ENCODE measurements at places on chromosomes 5 and 9.

DNA sequence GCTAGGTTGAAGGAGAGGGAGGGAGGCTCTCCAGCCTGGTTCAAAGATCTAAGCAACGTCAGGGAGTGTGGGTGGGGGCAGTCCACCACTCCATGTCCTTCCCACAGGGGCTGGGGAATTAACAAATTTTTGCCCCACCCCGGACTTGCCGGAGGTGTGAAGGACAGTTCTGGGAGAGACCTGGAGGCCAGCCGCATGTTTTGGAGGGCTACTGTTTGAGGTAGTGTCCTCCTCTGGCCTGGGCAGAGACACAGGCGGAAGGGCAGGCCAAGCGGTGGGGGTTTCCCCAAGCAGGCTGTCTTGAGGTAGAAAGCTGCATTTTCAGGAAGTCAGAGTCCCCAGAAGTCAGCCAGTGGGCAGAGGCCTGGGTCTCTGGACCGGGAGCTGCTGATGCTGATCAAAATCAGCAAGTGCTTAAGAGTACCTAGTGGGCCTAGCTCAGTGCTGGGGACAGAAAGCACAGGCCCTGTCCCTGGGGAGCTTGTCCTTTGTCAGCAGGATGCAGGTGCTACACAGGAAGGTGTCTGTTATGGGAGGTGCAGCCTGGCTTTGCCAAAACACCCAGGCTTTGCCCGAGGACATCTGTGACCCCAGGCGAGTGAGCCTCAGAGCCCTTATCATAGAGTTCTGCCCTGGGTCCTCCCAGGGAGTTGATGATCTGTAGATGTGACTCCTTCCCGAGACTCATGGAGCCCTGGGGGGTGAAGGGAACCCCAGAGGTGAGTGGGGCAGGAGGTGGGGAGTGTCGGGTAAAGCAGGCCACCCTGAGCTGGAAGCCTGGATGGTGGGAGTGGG, 18.5 kb downstream of the JADE2 start:
- no peak for DNase-seq

- no peak for DNase-seq
These were observed 101.7 kb upstream of the DAPK1 start for GRCh38 chr9:87395804-87396479.

DNA sequence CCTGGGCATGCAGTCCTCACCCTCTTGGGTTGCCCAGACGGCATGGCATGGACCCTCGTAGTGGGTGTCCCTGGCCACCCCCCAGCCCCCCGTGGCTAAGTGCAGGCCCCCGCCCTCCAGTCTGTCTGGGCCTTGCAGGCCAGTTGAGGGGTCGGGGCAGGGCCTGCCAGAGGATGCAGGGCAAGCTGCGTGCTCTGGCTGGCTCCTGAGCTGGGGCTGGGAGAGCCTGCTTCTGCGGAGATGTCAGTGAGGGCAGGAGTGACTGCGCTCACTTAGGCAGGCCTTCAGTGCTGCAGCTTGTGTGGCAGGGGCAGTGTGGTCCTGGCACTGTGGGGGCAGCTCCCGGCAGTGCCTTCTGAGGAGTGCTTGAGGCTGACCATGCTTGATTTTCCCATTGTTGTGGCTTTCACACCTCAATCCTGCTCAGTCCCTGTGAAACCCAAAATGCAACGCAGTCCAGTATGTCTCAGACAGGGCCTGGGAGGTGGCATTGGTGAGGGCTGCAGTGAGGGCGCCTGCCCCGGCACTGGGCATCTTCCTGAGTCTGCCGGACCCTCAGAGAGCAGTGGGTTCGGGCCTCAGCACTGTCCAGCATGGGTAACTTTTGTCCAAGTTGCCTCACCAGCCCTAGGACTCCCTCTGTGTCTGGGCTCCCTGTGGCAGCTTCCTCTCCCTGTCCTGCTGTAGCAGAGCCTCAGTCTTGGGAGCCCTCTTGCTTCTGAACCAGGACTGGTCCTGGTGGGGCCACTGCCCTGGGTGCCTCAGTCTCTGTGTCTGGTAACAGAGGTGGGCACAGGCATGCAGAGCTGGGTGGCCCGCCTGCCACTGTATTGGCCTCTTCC, 93.0 kb downstream of the PHF2 start:
- DNase-seq, result no peak

DNA sequence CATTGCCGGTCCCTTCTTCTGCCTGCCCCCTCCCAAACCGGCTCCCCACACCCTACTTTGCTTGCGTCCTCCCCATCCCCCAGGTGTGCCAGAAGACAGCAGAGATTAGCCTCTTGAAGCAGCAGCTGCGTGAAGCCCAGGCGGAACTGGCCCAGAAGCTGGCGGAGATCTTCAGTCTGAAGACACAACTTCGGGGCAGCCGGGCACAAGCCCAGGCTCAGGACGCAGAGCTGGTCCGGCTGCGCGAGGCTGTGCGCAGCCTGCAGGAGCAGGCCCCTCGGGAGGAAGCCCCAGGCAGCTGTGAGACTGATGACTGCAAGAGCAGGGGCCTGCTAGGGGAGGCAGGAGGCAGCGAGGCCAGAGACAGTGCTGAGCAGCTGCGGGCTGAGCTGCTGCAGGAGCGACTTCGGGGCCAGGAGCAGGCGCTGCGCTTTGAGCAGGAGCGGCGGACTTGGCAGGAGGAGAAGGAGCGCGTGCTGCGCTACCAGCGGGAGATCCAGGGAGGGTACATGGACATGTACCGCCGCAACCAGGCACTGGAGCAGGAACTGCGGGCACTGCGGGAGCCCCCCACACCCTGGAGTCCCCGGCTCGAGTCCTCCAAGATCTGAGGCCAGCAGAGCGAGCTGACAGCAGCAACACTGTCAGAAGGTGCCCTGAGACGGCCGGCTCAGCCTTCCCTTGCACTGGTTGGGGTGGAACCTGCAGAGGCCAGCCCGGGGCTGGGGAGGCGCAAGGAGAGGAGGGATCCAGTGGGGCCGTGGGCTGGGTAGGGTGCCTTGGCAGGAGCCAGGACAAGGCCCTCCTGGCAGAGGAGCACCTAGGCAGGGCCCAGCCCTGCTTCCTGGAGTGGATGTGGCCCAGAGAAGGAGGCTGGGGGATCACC, 8.3 kb downstream of the N4BP3 start:
- no peak for DNase-seq

GRCh38 chr5:59234236-59234635, 651.4 kb downstream of the RAB3C start:
- DNase-seq, result no peak

- no peak for DNase-seq
These were observed 21.6 kb downstream of the SLC46A2 start for GRCh38 chr9:112869041-112869529.

DNA sequence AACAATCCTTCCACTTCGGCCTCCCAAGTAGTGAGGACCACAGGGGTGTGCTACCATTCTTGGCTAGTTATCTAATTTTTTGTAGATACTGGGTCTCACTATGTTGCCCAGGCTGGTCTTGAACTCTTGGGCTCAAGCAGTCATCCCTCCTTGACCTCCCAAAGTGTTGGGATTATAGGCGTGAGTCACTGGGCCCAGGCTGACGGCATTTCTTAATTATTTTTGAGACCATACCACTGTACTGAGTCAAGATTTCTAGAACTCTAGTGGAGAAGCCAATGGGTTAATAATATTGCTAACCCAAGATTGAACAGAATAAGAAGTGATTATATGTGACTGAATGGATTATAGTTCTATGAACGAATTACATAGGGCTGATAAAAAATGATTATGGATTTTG, 66.7 kb downstream of the TARS1 start:
- no peak for DNase-seq

DNA sequence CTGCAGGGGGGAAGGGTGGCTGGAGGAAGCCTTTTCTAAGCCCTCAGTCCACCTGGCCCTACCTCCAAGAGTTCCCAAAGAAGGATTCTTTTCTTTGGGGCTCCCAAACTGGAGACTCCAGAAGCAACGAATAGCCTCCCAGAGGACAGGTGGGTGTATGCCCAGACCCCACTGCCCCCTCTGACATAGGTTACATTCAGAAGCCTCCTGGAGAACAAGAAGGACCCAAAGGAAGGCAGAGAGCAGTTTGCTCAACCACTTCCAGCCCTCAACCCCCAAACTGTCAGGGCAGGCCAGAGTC, 10.3 kb downstream of the HK3 start:
- no peak for DNase-seq

GRCh38 chr5:52878656-52879055, 90.9 kb downstream of the ITGA1 start:
- DNase-seq, result no peak

- DNase-seq, result no peak
These were observed 185.6 kb upstream of the NR3C1 start for GRCh38 chr5:143588933-143589662.

DNA sequence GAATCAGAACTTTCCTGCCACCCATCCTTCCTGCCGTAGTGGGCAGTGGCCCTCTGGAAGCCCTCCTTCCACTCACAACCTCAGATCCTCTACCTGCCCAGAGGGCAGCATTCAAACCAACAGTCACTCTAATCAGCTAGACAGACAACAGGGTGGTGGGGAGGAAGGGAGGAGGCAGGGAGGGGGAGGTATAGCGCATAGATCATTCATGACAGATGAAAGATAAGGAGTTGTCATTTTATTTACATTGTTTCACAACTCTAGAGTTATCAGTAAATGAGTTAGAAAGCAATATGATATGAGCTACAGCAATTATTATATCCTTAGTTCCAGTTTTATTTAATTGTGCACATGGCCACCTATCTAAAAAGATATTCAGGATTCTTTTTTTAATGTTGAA, 852 bp downstream of the IL9 start:
- DNase-seq, result no peak

DNA sequence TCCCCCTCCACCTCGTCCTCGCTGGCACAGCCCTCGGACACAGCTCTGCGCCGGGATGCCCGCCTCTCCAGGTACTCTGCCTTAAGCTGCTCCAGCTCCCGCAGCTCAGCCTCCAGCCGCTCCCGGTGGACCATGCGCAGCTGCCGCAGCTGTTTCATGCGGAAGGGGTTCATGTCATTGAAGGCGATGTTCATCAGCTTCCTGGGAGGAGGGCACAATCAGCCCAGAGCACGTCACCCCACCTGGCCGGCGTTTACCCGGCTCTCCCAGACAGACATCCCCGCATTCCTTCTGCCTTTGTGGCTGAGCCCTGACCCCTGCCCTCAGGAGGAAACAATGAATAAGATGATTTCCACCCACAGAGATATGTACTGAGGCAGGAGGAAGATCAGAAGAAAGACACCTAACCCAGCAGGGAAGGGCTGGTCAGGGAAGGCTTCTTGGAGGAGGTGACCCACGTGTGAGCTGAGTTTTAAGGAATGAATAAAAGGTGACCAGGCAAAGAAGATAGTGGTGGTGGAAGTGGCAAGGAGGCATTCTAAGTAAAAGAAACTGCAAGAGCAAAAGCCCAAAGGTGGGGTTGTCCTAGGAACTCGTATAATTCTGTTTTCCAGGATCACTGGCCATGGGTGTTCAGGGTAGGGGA, 7.1 kb upstream of the CORO2A start:
- no peak for DNase-seq

- DNase-seq, result no peak
These were observed 4.6 kb upstream of the ZNF474 start for GRCh38 chr5:122124766-122125165.

- DNase-seq, result no peak
These were observed 217.0 kb downstream of the PCSK5 start for GRCh38 chr9:76107482-76107881.

GRCh38 chr5:4216142-4216541, 620.5 kb downstream of the IRX1 start:
- no peak for DNase-seq

- no peak for DNase-seq
These were observed 555.4 kb upstream of the CLINT1 start for GRCh38 chr5:158414333-158414762.

DNA sequence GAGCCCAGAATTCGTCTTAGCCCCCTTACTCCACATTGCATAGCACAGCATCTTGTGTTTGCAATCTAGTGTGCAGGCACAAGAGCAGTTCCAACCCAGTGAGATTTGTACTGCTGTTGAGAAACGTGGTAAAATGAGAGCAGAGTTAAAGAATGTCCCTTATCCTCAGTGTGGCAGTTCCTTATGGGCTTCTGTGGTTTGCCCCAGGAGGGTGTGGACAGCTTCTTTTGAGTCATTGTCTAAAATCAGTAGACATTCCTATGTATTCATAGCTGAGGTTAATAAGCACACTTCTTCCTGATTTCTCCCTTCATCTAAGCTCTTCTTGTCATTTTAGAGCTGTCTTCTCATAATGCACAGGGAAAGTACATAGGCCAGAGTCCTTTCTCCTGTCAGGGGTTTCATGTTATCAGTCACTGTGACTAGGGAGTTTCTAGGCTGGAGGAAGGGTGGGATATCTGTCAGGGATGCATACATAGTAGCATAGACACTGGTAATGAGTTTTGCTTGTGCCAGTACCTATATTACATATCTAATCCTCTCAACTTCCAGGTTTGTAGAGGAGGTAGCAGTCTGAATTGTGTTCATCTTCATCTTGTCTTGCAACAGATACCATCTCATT, 2.0 kb upstream of the CAVIN4 start:
- DNase-seq, result no peak

DNA sequence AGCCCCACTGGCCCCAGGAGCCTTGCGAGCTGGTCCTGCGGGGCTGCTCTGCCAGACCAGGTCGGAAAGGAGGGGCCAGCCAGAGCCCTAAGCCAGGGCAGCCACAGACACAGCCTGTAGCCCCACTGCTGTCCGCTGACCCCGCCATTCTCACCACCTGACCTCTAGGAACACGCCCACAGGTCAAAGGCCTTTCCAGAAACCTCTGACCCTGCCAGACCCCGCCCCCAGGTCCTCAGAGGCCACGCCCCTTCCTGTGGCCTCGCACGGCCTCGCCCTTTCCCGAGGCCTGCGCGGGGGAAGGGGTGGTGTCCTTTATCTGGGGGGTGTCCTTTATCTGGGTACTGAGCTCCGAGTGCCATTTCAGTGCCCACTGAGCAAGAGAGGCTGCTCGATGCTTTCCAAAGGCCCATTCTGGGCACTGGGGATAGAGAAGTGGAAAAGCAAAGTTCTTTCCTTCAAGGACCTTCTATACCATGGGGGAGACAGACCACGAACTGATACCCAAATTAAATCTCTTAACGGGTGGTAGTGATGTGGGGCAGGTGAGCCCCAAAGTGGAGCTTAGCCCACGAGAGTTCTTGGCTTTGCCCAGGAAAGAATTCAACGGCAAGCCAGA, 46.5 kb downstream of the P4HA2 start:
- no peak for DNase-seq

DNA sequence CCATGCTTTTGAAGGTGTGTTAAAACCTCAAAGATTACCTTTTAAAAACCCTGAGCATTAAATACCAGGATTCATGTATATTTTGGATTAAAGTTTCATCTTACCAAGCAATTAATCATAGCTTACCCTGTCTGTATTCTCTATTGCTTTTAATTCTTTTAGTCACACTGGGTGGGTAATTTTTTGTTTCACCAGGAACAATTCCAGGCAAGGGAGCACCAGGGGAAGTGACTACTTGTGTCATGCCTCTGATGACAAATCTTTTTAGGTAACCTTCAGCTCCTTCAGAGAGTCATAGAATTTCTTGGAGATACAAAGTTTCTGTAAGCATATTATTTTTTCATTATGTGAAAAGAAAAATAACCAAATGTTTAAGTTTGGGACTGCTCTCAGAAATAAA, 33.4 kb upstream of the ANXA1 start:
- no peak for DNase-seq

- no peak for DNase-seq
These were observed 579.2 kb upstream of the ZNF462 start for GRCh38 chr9:106283769-106284168.
